ENCODE measurements at places on chromosomes 4 and X.
A peak's percentile ranks its signal among the peaks of the same experiment; 100 is the strongest.

GRCh38 chr4:179307297-179308136 is 1865.3 kb upstream of the AGA start:
- DNase-seq = peak; percentile 7

- DNase-seq = no peak
Observed at GRCh38 chr4:102734591-102735385, 26.0 kb downstream of the MANBA start.

DNA sequence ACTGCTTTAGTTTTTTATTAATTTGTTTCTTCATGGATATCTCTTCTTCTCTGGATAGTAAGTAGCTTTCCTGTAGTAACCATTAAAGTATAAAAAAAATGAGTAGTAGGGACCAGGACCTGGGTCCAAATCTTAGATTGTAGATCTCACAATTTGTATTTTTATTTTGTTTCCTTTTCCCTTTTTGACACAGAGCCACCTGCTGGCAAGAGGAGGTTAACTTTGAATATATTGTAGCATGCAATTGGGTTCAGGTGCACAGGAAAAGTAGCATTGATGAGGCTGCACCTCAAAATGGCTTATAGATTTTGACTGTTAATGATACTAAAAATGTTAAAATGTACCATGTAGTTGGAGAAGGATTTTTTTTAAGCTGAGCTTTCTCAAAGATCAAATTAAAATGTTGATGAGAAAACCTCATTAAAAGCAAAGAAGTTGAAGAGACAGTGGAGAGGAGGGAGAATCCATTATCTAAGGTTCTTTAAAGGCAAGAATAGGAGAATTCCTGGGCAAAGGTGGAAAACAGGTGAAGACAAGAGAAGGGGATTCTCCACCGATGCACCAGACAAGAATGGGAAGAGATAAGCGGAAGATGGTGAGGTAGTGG is 48.3 kb upstream of the HPGDS start:
- DNase-seq = no peak

- no peak for DNase-seq
Observed at GRCh38 chr4:16213121-16213520, 13.2 kb downstream of the TAPT1 start.

- DNase-seq = no peak
Observed at GRCh38 chrX:54633641-54634040, 103.6 kb downstream of the GNL3L start.

DNA sequence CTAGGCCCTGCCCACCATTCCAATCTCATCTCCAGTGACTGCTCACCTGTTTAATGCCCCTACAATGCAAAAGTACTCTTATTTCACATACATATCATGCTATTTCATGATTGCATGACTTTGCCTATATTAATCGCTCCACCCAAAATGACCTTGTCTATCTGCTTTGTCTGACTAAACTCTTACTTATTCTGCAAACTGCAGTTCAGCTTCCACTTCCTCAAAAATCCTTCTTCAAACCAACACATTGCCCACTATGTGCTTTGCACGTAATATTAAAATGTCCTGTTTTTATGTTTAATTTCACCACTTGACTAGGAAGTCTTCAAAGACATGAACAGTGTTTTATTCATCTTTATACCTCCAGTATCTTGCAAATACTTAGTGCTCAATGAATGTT is 229.6 kb downstream of the OPHN1 start:
- DNase-seq = no peak

DNA sequence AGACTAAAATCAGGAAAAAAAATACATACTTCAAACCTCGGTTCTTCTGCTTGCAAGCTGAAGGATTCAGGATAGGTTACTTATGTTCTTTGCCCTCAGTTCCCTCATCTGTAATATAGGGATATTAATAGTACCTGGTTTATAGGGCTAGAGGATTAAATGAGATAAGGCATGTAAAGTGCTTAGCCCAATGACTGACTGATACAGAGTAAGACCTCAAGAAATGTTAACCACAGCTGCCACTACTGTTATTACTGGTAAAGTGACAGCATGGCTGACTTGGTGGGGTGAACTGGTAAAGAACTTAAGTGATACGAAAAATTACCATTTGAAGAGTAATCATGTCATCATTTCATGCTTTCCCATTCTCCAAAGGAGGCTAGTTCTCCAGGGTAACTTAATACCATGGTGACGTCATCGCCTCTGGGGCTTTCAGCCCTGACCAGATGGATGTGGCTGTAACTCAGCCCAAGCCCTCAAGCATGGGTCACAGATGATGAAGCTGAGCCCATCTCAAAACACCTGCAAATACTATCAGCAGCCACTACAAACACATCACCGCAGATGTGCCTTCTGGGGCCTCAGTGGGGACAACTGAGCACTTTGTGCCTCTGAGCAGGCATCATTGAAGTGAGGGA is 44.5 kb upstream of the SCML1 start:
- peak; percentile 27 for DNase-seq

GRCh38 chrX:13468096-13468495 is 101.3 kb upstream of the EGFL6 start:
- DNase-seq = no peak

GRCh38 chr4:15291122-15291521 is 136.7 kb upstream of the C1QTNF7 start:
- DNase-seq = no peak

DNA sequence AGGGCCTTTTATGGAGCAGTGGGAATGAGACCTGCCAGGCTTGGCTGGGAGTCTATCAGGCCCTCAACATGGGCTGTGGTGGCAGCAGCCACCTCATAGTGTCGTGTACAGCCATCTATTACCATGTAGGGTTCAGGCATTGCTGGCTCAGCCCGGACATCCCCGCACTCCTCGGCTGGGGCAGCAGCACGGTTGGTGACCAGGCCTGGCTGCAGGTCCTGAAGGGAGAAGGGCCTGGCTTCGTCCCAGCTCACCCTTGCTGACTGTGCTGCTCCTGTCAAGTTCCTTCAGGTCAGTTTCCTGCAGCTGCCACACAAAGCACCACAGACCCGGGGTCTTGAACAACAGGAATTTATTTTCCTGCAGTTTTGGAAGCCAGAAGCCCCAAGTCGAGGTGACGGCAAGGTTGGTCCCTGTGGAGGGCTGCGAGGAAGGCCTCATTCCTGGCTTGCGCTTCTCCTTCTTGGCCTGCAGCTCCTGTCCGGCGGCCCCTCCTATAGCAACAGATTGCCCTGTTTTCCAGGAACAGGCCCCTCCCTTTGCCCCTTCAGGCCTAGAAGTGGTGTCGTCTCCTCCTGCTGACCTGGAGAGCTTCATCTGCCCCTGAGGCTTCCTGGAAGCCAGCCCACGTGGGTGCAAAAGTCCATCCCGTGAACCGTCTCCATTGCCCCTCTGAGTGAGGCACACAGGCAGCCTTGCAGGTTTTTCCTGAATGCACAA is 25.2 kb upstream of the SORCS2 start:
- DNase-seq = no peak

GRCh38 chr4:81573840-81574239 is 102.1 kb upstream of the RASGEF1B start:
- DNase-seq = no peak

DNA sequence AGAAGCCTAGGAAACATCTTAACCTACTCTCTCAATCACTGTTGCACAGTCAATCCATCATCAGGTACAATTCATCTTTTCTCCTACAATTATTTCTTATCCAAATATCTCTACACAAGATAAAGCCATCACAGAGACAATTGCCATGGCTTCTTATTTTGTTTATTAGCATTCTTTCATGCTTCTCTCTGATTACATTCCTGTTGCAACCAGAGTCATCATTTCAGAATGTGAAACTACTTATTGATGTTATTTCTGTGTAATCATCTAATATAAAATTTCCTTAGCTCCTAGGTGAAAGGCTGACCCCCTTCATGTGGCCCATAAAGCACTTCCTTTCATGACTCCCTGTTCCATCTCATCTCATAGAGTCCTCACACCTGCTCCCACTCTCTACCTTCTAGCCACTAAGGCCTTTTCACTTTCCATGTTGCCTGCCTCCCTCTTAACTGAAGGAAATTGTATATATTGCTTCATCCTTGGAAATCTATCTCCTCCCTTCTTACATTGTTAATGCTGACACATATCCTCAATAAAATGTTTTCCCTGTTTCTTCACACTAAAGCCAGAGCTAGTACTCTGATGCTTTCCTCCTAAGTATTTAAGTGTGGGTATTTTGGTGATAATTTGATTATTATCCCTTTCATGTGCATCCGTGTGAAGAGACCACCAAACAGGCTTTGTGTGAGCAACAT is 829.9 kb downstream of the FAT4 start:
- no peak for DNase-seq

GRCh38 chr4:1359144-1359501 is 12.1 kb downstream of the UVSSA start:
- no peak for DNase-seq

GRCh38 chrX:17732138-17732783 is 5.0 kb upstream of the SCML1 start:
- no peak for DNase-seq

DNA sequence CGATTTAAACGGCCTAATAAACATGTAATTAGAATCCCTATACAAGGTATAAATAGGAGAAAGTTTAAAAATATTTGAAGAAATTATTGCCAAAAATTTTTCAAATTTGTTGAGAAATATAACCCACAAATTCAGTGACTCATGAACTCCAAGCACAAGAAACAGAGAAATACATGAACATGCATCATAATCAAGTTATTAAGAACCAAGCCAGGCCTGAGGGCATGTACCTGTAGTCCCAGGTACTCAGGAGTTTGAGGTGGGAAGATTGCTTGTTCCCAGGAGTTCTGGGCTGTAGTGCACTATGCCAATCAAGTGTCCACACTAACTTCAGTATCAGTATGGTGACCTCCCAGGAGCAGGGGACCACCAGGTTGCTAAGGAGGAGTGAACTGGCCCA is 341.9 kb downstream of the CAMK2D start:
- no peak for DNase-seq

DNA sequence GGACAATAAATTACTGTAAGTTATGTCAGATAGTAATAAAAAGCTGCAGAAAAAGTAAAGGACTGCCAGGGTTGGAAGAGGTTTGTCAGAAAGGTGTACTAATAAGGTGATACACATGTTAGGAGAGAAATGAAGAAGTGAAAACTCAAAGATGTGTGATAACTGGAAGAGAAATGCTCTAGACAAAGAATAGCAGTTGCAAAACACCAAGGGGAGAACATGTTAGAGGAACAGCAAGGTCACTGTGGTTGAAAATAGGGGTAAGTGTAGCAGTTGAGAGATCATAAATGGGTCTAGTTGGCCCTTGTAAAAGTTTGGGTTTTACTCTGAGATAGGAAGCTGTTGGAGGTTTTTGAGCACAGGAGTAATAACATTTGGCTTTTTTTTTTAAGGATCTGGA is 46.9 kb downstream of the HSPA4L start:
- DNase-seq = no peak

DNA sequence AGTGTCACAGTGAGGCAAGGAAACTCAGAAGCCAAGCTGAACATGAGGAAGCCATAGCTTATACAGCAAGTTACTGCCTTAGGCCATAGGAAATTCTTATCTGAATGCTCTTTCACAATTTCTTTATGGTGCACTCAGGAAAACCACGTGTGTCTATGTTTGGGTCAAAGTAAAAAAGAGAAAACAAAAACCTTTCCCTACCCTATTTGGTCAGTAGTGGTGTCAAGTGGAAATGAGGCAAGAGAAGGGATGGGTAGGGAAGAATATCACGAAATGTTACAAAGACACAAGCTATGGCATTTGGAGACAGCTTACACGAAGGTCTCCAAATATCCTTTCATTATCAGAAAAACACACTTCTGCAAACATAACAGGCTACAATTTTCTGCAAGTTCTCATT is 83.4 kb upstream of the INPP4B start:
- DNase-seq = no peak
